ENCODE measurements at places on chromosomes 13 and 19.

- DNase-seq = no peak
Measured at GRCh38 chr13:39347926-39348901, 254.8 kb downstream of the LHFPL6 start.

DNA sequence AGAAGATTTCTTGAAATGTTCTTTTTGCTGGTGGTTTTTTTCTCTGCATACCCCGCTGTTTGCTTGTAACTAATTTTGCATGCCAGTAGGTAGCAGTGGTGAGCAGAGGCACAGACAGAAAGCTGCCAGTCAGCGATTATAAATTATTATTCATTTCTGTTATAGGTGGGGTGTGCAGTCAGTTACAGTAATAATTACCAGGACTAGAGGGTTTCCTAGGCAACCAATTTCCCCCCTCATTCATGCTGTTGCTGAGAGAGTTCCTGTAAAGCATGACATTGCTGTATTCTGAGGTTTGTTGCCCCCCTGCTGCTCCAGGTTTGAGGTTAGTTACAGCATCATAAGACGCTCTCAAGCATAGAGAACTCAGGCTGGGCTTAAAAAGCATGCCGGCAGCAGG is 104.5 kb downstream of the URI1 start:
- no peak for DNase-seq

- DNase-seq = no peak
Measured at GRCh38 chr19:52214241-52214640, 24.4 kb downstream of the PPP2R1A start.

- DNase-seq = no peak
Measured at GRCh38 chr13:25945596-25945995, 106.2 kb downstream of the SHISA2 start.

DNA sequence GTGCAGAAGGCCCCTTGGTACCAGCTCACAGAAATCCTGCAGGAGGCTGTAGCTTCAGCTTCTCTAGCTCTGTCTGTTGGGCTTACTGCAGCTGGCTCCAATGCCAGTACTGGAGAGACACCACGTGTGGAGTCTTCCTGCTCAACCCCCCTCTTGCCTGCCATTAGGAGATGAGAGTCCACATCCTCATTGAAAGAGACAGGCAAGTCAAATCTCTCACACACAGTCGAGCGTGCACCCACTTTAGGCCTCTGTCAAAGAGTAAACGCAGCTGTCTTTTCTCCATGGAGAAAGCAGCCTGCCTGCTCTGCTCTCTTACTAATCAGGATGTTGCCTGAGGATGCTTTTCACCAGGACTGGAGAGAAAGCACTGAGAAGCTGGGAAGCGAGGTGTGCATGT is 523.0 kb upstream of the NBEA start:
- no peak for DNase-seq

DNA sequence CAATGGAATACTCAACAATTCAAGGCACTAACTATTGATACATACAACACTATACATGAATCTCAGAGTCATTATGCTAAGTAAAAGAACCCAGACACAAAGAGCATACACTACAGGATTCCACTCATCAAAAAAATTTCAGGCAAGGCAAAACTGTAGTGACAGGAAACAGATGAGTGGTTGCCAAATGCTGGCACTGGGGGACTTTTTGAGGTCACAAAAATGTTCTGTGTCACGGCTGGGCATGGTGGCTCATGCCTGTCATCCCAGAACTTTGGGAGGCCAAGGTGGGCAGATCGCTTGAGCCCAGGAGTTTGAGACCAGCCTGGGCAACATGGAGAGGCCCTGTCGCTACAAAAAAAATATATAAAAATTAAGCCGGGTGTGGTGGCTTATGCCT is 129.4 kb downstream of the KL start:
- DNase-seq = no peak

DNA sequence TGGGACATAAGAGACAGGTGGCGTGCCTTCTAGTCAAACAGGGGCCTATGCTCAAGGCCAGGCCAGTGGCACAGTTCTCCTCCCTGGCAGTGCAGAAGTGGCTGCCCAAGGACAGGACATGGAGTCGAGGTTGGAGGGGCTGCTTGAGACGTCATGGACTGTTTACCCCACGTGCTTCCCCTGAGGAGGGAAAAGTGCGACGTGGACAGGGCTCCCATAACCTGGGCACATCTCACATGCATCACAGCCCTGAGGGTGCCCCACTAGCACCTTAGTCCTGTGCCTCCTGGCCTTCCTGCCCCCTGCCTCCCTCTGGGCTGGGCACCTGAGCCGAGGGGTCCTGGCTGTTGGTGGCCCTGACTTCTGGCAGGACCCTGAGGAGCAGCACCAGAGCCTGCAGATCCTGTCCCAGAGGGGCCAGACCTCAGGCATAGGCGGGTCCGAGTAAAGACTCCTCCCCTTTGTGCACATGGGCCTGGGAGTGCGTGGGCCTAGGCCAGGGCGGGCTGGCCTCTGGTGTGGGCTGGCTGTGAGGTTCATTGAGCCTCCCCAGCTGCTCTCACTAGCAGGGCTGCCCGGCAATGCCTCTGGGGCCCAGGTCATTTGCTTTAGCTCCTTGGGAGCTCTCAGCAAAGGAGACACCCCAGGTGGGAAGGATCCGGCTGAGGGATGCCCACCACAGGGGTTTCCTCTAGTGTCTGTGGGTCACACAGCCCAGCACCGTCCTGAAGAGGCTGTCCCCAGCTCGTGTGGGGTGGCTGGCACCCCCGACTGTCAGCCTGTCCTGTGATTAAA is 65.7 kb downstream of the CEBPG start:
- DNase-seq = no peak

DNA sequence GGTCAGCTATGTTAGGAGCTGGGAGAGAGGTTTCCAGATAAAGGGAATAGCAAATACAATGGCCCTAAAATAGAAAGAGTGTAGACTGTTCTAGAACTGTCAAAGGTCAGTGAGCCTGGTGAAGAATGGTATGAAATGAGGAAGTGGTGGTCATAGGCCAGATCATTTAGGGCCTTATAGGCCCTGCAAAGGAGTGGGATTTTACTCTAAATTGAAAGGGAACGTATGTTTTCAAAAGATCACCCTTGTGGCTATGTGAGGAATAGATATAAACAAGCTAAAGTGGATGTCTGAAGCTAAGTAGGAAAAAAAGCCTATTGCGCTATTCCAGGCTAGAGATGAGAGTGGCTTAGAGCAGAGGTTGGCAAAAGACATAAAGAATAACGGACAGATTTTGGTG is 70.7 kb upstream of the TDRD3 start:
- DNase-seq = no peak

DNA sequence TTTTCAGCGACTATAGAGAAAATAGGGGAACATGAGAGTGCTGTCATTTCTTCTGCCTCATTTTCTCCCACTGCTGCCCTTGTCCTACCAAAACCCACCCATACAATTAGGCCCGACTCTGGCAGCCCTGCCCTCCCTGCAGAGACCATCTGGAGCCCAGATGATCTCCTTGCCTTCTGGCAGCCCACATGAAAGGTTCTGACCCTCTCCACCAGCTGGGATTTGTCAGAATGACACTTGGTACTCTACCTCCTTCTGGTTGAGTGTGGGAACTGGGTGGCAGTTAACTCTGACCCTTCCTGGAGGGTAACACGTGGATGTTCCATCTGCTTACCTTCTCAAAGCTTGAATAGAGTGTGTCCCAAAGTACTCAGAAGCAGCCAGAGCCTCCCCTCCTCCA is 21.0 kb upstream of the SIAH3 start:
- no peak for DNase-seq

GRCh38 chr19:11363881-11364280 is 8.6 kb downstream of the PLPPR2 start:
- no peak for DNase-seq

- DNase-seq = no peak
Measured at GRCh38 chr13:26280822-26281221, 26.9 kb downstream of the CDK8 start.
